ENCODE measurements at places on chromosomes 4 and X.

- no peak for DNase-seq
These were observed 39.7 kb upstream of the VCX3B start for GRCh38 chrX:8424912-8425311.

GRCh38 chrX:153714256-153714655 is 9.9 kb downstream of the BCAP31 start:
- no peak for DNase-seq

GRCh38 chr4:176767183-176767582 is 25.5 kb downstream of the VEGFC start:
- no peak for DNase-seq

- no peak for DNase-seq
These were observed 23.5 kb upstream of the PAPSS1 start for GRCh38 chr4:107743532-107743931.

- peak; percentile 49 for DNase-seq
These were observed 9.6 kb downstream of the CC2D2A start for GRCh38 chr4:15479089-15479912.

- no peak for DNase-seq
These were observed 151.3 kb upstream of the JADE1 start for GRCh38 chr4:128658214-128658631.

GRCh38 chr4:10466161-10466560 is 8.9 kb upstream of the ZNF518B start:
- DNase-seq, result no peak

GRCh38 chrX:74925225-74926088 is at the start of gene NEXMIF:
NEXMIF (minus strand) TSS chrX:74925452.
- no peak for DNase-seq

DNA sequence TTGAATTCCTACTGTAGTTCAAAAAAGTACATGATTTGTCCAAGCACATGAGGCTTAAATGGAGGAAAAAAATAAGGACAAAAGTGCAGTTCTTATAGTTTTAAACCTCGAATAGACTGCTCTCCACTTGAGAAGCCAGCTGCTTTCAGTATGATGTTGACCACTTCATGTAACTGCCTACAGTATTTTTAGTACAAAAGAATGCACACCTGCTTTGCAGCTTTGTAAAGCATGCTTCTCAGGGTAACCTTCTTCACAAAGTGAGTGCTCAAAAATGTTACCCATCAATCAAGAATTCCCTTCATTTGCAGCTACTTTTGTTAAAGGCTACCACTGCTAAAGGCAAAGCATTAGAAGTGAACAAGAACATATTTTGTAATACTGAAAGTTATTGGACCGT is 83.4 kb upstream of the FAM47B start:
- DNase-seq, result no peak

- no peak for DNase-seq
These were observed 276.9 kb downstream of the PTTG2 start for GRCh38 chr4:38237139-38237538.
